NB4 (cell line): ENCODE measurements at places on chromosomes 16 and 17.

DNA sequence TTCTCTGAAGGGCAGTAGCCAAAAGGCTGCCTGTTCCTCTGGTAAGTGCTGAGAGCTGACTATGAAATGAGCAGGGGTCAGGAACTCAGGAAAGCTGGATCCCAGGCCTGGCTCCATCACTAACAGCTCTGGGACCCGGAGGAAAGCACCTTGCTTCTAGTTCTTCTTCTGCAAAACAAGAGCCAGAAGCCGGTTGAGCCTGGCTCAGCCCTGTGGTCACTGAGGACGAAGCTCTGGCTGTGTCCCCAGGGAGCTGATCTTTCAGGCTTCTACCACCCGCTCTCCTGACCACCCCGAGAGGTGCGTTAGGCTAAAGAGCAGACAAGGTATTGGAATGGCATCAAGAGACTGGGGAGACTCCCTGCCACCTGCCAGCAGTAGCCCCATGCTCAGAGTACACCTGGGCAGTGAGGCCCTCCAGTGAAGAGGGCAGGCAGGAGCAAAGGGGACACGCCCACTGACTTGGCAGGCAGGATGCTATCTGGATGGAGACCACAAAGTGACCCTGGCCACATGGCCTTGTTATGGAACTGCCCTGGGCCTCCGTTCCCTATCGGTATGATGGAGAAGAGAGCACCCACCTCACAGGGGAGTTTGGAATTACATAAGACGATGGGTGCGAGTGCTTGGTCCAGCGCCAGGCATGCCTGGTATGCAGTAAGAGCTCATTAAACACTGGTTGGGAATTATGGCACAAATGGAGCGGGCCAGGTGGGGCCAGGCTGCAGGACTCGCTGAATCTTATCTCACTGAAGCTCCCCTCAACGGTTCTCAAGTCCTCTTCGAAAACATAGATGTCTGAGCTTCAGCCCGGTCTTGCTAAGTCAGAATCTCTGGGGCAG, 61.4 kb downstream of the COG7 start:
- no peak for DNase-seq

GRCh38 chr16:81401035-81401950, 43.3 kb upstream of the CMIP start:
- no peak for DNase-seq

GRCh38 chr17:18860161-18860972, 2.4 kb downstream of the PRPSAP2 start:
- DNase-seq, result no peak

DNA sequence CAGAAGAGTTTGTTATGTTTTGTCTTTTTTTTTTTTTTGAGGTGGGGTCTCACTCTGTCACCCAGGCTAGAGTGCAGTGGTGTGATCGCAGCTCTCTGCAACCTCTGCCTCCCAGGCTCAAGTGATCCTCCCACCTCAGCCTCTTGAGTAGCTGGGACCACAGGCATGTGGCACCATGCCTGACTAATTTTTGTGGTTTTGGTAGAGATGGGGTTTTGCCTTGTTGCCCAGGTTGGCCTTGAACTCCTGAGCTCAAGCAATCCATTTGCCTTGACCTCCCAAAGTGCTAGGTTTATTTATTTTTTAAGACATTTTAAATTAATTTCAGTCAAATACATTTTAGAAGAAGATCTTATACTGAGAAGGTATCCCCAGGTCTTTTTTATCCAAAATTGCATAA, 366.7 kb downstream of the KCNJ2 start:
- DNase-seq, result no peak
